ENCODE measurements at places on chromosomes 13 and 19.

DNA sequence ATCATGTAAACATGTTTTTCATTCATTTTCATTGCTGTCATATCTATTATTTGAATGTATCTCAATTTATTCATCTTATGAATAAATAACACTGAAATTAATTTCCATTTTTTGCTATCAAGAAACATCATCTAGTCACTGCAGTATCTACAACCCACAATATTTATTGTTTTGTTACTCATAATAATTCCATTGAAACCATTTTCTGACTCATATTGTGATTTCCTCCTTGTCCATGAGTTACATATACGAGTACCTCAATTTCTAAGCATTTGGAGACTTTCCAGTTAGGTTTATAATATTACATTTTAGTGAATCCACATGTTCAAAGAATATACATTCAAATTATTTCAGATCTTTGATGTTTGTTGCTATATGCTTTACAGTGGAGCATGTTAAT is 1524.0 kb downstream of the SLITRK1 start:
- no peak for DNase-seq

DNA sequence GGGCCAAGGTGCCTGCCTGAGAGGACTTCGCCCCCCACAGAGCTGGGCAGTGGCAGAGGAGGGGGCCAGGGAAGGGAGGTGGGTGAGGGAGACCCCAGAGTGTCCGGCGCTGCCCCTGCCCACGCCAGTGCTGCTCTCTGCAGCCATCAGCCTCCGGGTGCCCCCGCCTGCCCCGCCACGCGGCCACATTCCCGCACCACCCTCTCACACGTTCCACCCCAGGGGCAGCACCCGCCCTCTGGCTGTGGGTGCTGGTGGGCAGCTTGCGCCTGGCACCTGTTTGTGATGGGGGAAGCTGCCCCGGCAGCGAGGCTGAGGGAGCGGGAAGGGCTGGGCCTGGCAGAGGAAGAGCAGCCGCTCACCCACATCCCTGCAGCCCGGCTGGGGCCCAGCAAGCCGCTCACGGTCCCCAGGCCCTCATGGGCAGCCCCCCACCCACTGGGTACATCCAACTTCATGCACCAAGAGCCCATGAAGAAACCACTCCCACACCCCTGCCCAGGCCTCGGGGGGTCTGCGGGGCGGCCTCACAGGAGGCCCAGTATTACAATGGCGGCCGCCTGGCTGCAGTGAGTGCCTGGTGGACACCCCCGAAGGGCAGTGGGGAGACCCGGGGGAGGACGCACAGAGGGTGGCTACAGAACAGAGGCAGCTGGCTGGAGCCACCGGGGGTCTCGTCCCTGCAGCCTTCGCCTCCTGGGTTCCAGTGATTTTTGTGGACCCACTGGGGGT is 14.0 kb downstream of the SBNO2 start:
- no peak for DNase-seq

DNA sequence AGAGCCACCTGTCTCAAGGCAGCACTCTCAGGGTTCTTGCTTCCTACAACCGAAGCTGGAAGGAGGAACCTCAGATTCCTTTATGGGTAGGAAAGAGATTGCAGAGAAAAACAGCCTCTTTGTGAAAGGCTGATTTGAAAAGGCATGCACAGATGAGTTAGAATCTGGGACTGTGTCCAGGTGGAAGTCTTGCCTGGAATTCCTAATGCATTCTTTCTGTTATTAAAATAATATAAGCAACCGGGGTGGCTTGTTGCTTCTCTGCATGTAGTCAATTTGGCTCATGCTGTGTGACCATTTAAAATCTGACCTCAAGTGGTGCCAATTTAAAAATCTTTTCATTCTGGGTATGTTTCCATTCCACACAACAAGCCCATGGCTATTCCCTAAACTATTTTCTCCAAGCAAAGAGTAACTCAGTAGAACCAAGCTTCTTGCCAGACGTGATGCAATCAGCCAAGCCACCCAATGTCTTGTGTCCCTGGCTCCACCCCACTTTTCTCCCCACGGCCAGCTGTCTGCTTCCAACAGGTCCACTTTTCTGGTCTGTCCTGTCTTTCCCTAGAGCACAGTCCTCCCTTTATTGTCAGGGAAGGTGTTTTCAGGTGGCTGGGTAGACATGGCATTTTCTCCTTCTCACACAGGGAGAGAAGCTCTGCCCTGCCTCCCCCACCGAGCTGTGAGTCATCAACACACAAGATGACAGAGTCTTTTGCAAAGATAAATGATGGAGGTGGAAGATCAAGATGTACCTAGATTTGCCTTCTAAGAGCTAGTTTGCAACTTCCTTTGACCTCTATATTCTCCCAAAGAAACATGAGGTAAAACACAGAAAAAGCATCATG is 394.3 kb downstream of the FOXO1 start:
- DNase-seq = no peak

DNA sequence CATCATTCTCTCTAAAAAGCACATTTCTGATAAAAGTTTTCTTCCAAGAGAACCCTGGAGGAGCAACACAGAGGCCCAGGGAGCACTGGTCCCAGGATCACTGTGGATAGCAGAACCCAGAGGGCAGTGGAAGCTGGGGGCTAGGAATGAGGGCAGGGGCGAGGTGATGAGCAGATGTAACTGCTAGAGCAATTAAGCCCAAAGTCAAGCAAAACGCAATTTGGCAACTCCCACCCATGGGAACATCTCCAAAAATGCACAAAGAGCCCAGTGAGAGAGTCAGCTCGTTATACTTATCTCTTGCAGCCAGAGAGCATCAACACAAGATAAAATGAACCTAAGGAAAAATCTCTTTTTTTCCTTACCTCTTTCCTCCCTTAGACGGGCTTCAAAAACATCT is 284.2 kb downstream of the TBC1D4 start:
- no peak for DNase-seq

GRCh38 chr13:106810069-106810468 is 242.1 kb upstream of the ARGLU1 start:
- no peak for DNase-seq

DNA sequence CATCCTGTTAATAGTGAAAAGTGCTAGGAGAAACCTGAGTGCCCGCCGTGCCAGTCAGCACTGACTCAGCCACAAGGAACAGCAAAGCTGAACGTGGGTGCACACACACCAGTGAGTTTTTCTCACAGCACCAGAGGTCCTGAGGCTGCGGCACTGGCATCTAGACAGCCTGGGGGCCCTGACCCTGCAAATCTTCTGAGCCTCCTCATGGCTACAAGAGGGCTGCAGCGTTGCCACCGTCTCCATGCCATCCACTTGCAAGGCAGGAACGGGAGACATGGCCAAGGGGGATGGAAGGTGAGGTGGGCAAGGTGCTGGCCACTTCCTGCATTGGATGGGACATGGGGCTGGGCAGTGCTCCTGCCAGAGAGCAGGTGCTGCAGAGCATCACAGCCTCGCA is 211.2 kb upstream of the SOX1 start:
- no peak for DNase-seq

DNA sequence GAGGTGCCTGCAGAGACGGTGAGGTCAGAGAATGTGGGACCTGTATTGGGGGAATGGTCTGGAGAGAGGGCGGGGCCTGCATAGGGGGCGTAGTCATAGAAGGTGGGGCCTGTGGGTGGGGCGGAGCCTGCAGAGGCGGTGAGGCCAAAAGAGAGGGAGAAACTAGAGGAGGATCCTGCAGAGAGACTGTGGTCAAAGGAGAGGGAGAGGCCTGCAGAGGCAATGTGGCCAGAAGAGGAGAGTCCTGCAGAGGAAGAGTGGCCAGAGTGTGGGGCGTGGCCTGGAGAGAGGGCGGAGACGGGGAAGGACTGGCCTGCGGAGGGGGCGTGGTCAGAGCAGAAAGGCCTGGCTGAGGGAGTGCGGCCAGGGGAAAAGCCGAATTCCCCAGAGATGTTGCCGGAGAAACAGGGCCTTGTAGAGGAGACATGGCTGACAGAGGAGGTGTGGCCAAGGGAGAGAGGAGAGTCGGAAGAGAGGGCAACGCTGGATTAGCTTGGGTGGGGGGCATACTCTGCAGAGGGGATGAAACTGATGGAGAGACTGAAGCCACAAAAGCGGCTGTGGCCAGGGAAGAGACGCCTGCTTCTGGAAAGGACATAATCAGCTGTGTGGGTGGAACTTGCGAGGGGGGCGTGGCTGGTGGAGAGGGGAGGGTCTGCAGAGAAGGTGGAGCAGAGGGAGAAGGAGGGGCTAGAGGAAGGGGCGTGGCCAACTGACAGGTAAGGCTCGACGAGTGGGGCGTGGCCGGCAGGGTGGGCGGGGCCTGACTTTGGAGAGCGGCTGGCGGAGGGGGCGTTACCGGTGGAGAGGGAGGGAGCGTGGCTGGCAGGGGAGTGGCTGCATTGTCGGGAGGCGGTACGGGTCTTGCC is 2.5 kb downstream of the PRR36 start:
- peak; percentile 91 for DNase-seq

DNA sequence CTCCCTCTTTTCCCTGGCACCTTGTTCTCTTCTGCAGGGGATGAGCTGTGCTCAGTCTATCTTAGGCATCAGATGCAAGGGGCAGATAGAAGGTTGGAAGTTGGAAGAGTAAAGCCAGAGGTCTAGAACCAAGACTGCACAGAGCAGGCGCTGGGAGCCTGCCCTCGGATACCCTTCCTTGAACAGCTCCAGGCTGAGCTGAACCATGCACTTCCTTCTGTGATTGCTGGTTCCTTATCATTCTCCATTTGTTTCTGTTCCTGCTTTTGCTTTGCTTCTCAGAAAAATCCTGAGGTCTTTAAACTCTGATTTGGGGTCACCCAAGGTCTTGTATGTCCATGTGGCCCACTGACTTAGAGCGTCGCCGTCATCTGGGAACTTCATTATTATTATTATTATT is 36.3 kb downstream of the ARHGEF18 start:
- no peak for DNase-seq

GRCh38 chr13:26961890-26962615 is 201.5 kb upstream of the GPR12 start:
- DNase-seq = no peak

- DNase-seq = no peak
These were observed 1736.6 kb upstream of the MIR17HG start for GRCh38 chr13:89610881-89611280.

- no peak for DNase-seq
These were observed 146.8 kb downstream of the FOXO1 start for GRCh38 chr13:40519637-40520036.

DNA sequence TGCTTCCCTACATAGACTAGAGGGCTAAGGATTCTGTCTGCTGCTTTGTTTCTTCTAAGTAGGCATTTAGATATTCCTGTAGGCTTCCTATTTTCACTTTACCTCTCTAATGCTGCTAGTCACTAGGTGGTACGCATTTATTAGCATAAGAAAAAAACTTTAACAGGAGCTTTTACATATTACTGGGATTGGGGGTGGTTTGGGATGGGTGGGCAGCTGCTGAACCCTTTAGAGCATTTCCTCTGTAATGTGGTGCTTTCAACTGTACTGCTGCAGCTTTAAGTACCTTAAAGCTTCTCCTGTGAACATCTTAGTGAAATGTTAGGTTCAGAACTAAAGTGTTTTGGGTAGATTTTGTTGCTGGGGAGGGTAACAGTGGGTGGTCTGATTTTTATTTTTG is 92.6 kb downstream of the ZNF486 start:
- DNase-seq = no peak

DNA sequence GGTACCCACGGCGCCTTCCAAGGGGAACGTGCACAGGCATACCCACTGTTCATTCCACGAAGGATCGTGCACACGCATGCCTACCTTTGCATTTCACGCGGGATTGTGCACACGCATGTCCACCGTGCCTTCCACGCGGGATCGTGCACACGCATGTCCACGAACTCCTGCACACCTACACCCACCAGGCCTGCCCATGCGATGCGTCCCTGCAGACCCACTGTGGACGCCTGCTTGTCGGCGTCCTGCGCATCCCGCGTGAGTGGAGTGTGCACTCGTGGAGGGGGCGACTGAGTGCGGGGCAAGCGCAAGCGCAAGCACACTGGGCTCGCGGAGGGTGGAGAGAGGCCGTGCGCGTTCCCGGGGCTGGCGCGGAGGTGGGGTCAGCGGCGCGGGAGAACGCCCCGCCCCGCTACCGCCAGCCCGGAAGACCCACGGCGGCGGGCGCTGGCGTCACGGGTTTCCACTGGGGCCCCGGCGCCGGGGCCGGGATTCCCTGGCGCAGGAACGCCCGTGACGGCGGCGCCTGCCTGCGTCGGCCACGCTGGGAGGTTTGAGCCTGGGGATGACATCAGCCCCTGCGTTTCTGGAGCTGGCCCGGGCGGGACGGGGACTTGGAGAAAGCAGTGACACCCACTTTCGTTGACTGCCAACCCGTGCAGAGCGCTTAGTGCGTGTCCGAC is 18.7 kb downstream of the GADD45B start:
- DNase-seq = no peak

DNA sequence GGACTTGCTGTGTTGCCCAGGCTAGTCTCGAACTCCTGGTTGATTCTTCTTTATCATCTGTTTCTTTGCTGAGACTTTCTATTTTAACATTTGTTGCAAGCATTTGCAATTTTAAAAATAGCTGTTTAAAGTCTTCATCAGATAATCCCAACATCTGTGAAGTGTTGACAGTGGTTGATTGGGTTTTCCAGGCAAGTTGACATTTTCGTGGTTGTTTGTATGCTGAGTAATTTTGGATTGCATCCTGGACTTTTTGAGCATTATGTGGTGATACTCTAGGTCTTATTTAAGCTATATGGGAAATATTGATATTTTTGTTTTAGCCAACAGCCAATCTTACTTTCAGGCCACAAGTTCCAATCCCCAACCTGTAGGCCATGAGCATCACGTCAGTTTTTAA is 25.1 kb downstream of the AP1M1 start:
- DNase-seq = no peak

DNA sequence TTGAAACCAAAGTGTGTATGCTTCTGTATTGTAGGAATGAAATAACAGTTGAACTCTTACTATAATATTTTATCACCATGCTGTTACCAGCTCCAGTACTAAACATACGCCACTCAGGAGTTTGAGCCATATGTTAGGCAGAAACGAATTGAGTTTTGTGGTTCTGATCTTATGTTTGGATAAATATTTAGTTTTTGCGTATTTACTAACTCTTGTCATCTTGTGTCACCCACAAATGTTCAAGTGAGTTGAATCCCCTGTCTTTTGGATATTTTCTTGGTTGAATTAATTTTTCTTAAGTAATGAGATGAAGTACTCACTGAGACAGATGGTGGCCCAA is 1.5 kb downstream of the FNDC3A start:
- no peak for DNase-seq

- no peak for DNase-seq
These were observed 507.2 kb upstream of the SLC10A2 start for GRCh38 chr13:103573446-103573845.

DNA sequence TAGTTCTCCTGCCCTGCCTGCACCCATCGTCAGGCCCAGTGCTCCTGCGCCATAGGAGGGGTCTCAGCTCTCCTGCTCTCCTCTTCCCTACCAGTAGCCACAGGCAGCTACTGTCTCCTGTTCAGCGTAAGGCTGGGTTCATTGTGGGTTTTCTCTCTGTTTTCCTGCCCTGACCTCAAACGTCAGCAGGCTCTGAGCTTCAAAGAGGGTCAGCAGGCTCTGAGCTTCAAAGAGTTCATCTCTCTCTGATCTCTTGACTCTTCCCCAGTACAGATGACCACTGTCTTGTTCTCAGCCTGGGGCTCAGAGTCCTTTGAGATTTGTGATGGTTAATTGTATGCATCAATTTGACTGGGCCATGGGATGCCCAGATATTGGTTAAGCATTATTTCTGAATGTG is 4.6 kb upstream of the CPB2 start:
- no peak for DNase-seq

Data from NCI-H187 (cell line).